Suppressor macrophage treated with lipopolysaccharide for 4 hours (primary cell): ENCODE measurements at places on chromosomes 4 and X.

DNA sequence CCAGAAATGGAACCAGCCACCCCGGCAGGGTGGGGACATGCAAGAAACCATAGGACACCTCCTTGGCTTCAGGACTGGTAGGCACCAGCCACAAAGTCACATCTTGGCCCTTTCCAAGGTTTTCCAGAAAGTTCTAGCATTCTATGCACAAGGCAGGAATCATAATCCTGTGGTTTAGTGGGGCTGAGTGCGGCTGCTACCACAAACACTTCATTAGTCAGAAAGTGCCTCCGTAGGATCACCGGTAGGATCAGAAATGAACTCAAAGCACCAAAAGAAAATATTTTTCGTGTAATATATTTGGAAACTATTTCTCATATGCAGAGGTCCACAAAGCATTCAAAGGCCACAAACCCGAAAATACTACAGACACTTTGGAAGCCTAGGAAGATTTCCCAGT lies 191.7 kb downstream of the PTTG2 start:
- DNase-seq = no peak

- DNase-seq = no peak
These were observed 28.3 kb upstream of the GAB1 start for GRCh38 chr4:143308377-143308776.

- no peak for DNase-seq
These were observed 14.8 kb upstream of the CXCR3 start for GRCh38 chrX:71632923-71633657.

- no peak for DNase-seq
These were observed 245.5 kb downstream of the ANK2 start for GRCh38 chr4:113294908-113295307.

DNA sequence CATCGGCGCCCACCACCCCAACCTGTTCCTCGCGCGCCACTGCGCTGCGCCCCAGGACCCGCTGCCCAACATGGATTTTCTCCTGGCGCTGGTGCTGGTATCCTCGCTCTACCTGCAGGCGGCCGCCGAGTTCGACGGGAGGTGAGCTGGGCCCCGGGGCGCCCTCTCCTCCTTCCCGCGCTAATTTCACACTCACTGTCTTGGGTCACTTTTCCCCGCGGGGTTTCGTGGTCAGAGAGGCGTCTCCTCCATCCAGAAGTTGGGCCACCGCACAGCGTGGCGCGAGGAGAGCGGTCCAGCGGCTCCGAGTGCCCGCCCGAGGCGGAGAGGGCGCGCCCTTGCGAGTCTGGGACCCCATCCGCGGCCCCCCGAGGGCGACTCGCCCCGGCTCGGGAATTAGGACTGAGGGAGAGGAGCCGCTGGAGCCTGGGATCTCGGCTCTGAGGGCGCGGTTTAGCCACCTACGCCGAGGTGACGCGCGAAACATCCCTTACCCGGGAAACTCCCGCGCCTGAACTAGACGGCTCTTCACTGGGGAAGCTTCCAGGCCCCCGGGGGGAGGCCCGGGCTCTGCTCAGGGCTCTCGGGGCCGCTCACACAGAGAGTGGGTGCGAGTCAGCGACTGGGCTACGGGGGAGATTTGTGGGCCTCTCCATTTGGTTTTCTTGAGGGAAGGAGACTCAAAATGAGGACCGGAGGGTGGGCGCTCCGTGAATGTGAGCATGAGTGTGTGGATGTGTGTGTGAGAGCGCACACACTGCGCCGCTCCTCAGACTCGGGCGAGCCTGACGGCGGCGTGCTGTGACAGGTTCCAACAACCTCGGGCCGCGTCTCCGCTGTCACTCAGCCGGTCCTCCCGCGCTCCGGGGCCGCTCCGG lies 551 bp downstream of the NPNT start:
- DNase-seq = no peak

GRCh38 chr4:161466316-161466715 lies 697.5 kb downstream of the FSTL5 start:
- DNase-seq = no peak

DNA sequence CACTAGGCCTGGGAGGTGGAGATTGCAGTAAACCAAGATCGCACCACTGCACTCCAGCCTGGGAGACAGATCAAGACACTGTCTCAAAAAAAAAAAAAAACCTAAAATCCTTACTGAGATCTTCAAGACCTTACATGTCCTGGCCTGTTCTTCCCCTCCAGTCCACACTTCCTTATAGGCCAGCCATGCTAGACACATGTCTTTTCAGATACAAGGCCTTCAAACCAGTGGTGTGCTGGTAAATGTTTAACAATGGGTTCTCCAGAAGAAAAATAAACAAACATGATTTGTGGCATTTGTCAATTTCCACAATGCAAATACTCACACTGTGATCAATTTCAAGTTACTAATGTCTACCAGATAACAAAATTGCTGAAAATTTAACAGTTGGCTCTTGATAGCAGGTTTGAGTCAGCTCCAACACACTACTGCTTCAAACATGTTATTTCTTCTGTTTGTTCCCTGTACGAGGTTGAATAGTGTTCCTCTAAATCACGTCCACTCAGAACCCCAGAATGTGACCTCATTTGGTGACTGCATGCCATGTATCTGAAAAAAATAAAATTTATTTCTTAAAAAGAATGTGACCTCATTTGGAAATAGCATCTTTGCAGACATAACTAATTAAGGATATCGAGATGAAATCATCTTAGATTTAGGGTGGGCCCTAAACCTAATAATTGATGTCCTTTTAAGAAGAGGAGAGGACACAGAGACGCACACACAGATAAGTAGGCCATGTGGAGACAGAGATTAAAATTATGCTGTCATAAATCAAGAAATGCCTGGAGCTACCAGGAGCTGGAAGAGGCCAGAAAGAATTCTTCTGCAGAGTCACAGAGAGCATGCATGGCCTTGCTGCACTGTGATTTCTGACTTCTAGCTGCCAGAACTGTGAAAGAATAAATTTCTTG lies 144.4 kb downstream of the ZNF674 start:
- no peak for DNase-seq

DNA sequence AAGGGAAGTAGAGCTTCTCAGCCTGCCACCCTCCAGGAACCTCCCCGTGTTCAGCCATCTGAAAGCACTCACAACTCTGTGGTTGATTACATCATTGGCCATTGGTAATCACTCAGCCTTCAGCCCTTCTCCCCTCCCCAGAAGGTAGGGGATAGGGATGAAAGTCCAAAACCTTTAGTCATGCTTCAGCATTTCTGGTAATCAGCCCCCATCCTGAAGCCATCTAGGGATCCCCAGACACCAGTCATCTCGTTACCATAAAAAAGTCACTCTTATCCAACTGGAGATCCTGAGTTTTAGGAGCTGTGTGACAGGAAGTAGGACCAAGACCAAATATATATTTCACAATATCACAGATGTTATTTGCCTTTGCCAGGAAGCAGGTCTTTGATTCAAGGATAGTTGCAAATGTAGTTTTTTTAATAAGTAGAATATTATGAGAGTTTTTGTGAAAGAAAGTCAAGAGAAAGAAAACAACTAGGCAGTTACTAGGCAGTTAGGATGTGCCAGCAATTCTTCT lies 364.6 kb upstream of the NOCT start:
- DNase-seq = peak; percentile 57

DNA sequence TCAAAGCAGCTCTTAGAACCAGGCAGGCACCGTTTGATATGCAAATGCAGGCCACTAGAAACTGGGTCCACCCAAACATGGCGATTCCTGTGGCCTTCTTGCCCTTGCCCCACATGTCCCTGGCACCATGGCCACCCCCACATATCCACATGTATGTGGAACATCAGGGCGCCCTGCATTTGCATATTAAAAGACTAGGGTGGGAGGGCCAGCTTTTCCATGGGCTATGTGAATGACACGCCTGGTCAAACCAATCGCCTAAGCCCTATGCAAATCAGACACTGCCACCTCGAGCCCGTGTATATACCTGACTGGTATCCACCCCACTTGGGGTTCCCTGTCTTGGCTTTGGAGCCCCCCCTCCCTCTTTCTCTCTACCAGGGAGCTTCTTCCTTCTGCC lies 107.0 kb downstream of the ABLIM2 start:
- no peak for DNase-seq

DNA sequence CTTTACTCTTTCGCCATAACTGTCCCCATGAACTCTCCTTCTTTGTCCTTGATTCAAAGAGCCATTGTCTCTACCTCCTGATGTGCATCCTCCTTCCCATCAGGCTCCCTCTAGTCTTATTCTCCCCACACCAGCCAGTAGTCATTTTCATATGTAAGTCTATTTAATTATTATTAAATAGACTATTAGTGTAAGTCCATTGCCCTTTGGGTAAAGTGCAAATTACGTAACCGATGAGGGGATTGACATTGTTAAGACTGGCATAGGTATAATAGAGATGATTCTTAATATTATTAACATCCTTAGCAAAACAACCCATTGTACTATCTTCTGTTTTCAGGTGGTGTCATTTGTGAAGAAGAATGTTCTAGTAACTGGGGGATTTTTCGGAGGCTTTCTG lies 16.7 kb downstream of the CMC4 start:
- no peak for DNase-seq

DNA sequence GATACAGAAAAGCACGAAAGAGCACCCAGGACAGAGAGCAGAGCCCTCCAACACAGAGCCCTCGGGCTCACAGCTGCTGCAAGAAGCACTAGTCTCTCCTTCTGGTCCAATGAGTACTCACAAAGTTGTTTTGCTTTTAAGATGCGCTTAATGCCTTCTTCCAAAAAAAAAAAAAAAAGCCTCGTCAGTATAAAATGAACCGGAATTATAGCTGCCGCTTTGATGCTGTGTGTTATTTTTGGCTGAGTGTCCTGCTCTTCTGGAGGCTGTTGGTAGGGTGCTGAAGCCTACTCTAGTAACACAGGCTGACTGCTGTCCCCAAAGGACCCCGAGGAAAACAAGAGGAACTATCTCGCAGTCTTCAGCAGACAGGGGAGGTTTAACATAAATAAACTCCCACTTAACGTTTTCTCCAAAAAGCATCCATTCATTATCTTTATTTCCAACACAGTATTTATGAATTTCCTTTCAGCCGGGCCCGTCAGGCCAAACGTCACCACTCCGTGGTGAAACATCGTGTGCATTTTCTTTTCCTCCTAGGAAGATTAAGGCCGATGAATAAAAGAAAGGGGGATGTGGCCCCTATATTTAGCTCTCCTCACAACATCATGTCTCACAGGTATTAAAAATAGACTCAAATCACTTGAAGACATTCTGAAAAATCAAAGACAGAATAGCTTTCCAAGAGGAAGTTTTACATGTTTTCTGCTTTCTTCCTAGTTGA lies 213.7 kb upstream of the PPARGC1A start:
- DNase-seq = no peak

GRCh38 chr4:5722328-5722727 lies 11.3 kb downstream of the EVC start:
- DNase-seq = no peak

GRCh38 chr4:102824398-102824797 lies 3.0 kb downstream of the UBE2D3 start:
- no peak for DNase-seq

- DNase-seq = peak; percentile 89
These were observed 255 bp upstream of the CNOT6L start for GRCh38 chr4:77819404-77819842.

DNA sequence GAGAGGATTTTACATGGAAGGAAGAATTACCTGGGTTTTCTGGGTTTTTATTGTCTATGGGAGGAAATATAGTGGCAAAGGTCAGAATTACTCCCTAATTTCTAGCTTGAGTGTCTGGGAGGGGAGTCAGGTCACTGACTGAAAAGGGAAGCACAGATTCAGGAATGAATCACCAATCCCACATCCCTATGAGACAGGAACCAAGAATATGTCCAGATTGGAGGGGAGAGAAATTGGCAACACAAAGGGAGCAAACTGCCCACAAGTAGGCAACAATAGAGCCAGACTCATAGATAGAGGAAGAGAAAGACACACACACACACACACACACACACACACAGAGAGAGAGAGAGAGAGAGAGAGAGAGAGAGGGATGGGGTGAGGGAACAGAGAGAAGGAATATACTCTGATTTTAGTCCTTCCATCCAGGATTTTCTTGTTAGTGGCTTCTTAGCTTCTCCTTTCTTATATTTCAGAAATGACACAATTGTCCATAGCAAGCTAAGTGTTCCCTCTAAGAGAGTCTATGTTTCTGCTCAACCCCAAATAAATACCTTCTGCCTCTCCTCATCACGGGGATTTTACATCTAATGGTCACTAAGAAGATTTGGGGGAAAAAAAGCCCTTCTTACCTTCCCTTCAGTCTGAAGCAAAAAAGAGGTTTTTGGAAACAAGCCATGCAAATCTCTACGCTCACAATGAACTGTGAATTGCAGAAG lies 12.0 kb downstream of the P2RY10 start:
- DNase-seq = peak; percentile 37

GRCh38 chrX:12994321-12994720 lies 19.4 kb downstream of the TMSB4X start:
- DNase-seq = no peak

- no peak for DNase-seq
These were observed 123.6 kb upstream of the MID1 start for GRCh38 chrX:10744007-10744406.

- DNase-seq = no peak
These were observed 75.6 kb downstream of the CPE start for GRCh38 chr4:165454426-165454825.

- peak; percentile 81 for DNase-seq
These were observed 19.2 kb upstream of the WFS1 start for GRCh38 chr4:6250235-6250983.

DNA sequence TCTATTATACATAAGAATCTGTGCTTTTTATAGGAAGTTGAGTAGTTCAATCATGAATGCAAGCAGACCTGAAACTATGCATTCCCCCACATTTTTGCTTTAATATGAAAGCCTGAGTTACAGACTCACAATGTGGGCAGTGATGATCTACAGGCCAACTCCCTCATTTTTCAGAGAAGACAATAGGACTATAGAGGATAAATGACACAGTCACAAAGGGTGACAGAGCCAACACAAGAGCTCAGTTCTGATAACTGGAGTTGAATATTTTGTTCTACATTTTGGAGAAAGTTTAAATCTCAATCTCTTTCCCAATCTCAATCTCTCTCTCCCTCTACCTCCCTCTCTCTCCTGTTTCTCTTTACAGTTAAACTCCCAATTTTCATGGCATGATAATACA lies 27.0 kb downstream of the MBNL3 start:
- no peak for DNase-seq

DNA sequence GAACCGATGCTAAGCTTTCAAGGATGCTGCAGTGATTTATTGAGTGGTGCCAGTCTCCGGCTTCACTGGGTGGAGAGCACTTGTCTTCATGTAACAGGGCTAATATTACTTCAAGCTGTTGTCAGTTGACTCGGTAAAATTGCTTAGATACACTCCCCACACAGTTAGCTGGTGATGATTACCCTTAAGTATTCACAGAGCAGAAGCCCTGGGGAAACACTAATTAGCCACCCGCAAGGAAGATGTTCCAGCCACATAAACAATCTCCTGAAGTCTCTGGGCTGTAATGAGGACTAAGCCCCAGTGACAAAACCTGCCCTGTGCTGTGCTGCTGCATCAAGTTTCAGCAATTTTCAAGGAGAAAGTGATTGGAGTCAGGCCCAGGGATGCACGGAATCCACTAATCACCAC lies 37.3 kb upstream of the GK2 start:
- DNase-seq = no peak

- DNase-seq = no peak
These were observed 481.7 kb downstream of the NAF1 start for GRCh38 chr4:162684998-162685397.

GRCh38 chr4:150297861-150298474 lies 219.7 kb downstream of the DCLK2 start:
- peak; percentile 64 for DNase-seq
